Activated CD8-positive, alpha-beta memory T cell treated with anti-CD3 and anti-CD28 coated beads, Interleukin-2, amount 10 ng/mL, durations not matched to agents 7 days and 5 days (primary cell): ENCODE measurements at places on chromosomes 5 and 9.

GRCh38 chr9:106963684-106964083 lies 100.7 kb downstream of the ZNF462 start:
- no peak for DNase-seq

- DNase-seq: no peak
Measured at GRCh38 chr9:121253821-121254501, 14.0 kb upstream of the GSN start.

- DNase-seq: no peak
Measured at GRCh38 chr5:103411711-103412110, 150.9 kb downstream of the NUDT12 start.

GRCh38 chr9:115891929-115892328 lies 261.7 kb upstream of the PAPPA start:
- DNase-seq: no peak

DNA sequence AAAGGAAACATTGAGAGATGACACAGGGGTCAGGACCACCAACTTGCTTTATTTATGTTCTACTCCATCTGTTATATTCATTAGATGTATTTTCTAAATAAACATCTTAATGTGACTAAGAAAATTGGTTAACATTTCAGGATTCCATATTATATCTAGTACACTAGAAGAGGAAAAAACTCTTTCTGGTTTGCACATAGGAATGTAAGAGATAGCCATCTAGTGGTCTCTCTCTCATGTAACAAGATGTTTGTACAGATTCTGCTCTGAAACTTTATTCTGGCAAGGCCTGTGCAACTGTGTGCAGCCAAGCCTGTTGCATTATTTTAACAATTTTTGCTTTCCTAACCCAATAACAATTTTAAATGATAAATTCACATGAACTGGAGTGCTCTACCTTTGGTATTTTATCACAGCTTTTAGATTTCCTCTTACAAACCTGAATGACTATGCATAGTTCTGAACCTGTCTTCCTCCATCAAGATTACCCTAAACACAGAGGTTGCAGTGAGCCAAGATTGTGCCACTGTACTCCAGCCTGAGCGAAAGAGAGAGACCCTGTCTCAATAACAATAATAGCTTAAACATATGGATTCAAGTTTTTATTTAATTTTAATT lies 148.2 kb downstream of the GIN1 start:
- no peak for DNase-seq

DNA sequence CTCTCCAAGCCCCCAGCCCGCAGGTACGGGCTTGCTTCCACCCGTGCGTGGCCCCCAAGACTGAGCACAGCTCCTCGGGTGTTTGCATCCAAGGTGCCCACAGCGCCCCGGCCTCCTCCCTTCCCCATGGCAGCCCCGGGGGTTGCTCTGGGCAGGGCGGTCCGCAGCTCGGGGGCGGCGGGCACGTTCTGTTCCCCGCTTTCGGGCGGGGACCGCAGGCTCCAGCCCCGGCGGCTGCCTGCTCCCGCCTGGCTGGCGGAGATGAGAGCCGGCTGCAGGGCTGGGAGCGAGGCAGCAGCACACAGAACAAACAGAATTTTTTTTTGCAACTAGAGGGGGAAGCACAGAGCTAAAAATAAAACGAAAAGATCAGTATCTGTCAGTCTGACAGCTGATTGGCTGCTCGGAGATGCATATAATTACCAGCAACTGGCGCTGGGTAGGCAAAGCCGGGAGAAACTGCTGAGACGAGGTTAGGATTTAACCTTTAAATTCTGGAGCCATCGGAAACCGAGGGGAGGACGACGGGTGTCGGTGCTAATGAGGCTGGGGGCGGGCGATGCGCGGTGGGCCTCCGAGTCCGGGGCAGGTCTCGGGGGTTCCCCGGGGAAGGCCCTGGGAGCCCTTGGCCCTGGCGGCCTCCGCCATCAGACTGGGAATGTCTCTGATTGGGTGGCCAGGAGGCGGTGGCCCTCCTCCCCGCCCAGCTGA lies 142.7 kb upstream of the IER5L start:
- DNase-seq: peak; percentile 60

GRCh38 chr9:70679845-70680244 lies 265.4 kb upstream of the KLF9 start:
- no peak for DNase-seq

- DNase-seq: no peak
Measured at GRCh38 chr5:178396796-178397720, 164.5 kb upstream of the PHYKPL start.

DNA sequence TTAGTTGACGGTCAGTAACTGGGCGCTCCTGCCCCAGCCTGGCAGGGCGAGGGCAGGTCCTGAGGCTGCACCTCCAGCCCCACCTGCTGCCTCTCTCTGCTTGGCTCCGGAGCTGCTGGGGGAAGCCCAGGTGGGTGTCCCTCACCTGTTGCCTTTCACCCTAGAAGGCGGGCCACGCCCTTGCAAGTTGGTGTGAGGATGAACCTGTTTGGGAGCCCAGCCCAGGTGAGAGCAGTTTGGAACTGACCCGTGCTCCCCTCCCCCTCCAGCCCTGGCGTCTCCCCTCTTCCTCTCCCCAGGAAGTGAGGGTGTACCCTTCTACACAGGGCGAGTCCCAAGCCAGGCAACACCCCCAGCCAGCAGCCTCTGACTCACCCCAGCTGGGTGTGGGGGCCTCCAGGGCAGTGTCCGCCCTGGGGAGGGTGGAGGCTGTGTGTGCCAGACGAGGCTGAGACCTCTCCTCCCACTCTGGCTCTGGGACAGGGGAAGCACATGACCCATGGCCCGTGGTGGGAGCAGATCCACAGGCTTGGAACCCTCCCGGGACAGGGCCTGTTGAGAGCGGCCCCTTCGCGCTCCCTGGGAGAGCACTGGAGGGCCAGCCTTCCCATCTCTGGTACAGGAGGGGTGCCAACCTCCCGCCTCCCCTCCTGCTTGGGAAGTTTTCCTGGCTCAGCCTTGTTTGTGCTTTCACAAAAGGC lies 10.4 kb downstream of the LRRC8A start:
- peak; percentile 47 for DNase-seq

- DNase-seq: peak; percentile 50
Measured at GRCh38 chr9:111992523-111992922, 95.9 kb downstream of the UGCG start.

DNA sequence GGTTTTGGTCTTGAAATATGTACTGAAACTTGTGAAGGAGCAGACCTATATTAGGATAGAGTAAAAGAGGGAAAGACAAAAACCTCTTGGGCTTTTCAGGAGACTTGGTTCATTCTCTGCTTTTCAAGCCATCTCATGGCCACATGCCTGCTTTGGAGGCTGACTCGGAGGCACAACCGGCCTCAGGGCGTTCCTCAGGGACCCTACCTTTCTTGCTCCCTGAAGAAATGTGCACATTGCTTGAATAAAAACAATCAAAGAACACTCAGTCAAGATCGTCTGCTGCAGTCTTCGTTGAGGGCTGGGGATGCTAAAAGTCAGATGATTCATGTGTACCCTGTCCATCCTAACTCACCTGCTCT lies 994 bp downstream of the IRGM start:
- DNase-seq: no peak

DNA sequence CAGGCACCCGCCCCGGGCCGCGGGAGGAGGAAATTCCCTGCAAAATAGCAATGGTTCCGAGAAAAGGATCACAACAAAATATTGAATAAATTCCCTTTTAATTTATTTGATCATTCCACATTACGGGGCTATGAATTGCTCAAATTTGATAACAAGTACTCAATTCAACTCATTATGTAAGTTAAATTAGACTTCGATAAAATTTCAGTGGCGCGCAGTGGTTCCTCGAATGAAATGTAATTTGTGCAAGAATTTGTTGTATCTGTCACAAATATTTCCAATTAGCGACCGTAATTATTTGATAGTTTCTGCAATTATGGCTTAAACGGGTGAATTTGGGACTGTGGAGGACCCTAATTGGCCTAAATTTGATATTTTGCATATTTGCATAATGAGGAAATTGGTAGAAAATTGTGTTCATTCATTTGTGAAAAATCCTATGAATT lies 76.0 kb upstream of the TBCA start:
- DNase-seq: no peak

DNA sequence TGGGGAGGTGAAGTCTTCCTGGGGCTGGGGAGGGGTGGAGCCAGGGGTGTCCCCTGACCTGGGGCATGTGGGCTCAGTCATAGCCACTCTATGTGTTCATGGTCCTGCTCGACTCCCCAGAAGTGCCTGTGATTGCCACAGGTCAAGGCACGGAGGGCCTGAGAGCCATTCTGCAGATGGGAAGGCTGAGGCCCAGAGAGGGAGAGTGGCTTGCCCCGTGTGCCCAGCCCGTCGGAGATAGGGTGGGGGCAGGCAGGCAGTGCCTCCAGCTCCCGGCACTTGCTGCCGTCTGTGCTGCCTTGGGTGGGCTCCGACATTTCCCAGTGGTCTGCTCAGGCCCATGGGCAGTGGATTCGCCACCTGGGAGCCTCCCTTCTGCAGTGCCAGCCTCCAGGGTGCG lies 74.0 kb downstream of the RXRA start:
- no peak for DNase-seq

GRCh38 chr5:1137567-1138444 lies 25.9 kb upstream of the SLC12A7 start:
- no peak for DNase-seq

DNA sequence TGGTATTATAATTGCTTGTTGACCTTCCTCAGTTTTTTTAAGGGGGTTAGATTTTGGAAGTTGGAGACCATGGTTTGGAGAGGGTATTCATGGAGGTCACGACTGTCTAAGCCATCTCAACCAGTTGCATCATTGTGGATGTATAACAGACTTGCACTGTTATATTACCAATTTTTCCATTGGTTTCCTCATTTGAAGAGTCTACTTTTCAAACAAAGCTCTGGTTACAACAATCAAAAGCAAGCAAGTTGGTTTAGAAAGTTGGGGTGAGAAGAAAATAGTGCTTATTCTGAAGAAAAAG lies 103.3 kb downstream of the RPS23 start:
- DNase-seq: no peak

- no peak for DNase-seq
Measured at GRCh38 chr9:115327436-115328122, 209.6 kb upstream of the TNC start.

GRCh38 chr9:17064558-17064957 lies 70.3 kb upstream of the CNTLN start:
- no peak for DNase-seq

GRCh38 chr9:34987160-34987901 lies 2.2 kb upstream of the DNAJB5 start:
- DNase-seq: no peak

GRCh38 chr9:91500509-91501014 lies 76.9 kb upstream of the NFIL3 start:
- peak; percentile 55 for DNase-seq

DNA sequence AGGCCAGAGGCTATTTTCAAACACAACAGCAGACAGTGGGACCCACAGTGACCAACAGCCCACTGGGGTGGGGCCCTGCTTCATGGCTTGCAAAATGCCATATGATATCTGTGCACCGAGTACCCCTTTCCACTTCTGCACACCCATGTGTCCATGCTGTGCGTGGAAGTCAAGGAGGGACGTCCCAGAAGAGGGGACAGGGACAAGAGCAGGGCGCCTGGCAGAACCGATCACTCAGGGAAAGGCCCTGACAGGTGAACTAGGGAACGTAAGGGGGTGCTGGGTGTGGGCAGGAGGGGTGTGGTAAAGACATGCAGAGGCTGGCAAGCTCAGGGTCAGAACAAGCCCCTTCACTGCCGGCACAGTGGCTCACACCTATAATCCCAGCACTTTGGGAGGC lies 7.6 kb upstream of the TTLL11 start:
- DNase-seq: no peak

- DNase-seq: no peak
Measured at GRCh38 chr5:8861764-8862163, 684.1 kb downstream of the SEMA5A start.

DNA sequence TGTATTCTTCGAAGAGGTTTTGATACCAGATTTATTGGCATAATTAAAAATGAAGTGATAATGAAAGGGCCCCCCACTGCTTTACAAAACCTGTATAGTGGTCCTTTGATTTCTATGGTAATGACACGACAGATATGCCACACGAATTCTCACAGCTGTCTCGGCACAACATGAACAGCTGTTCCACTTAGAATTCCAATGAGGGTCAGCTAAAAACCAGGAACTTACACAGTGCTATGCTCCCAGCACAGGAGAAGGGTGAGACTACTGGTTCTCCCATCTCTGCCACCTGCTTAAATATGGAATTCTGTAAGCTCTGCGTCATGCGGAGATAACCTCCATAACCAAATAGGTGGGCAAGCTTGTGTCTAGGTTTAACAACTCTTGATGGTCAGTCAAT lies 183.0 kb upstream of the EFNA5 start:
- DNase-seq: no peak

DNA sequence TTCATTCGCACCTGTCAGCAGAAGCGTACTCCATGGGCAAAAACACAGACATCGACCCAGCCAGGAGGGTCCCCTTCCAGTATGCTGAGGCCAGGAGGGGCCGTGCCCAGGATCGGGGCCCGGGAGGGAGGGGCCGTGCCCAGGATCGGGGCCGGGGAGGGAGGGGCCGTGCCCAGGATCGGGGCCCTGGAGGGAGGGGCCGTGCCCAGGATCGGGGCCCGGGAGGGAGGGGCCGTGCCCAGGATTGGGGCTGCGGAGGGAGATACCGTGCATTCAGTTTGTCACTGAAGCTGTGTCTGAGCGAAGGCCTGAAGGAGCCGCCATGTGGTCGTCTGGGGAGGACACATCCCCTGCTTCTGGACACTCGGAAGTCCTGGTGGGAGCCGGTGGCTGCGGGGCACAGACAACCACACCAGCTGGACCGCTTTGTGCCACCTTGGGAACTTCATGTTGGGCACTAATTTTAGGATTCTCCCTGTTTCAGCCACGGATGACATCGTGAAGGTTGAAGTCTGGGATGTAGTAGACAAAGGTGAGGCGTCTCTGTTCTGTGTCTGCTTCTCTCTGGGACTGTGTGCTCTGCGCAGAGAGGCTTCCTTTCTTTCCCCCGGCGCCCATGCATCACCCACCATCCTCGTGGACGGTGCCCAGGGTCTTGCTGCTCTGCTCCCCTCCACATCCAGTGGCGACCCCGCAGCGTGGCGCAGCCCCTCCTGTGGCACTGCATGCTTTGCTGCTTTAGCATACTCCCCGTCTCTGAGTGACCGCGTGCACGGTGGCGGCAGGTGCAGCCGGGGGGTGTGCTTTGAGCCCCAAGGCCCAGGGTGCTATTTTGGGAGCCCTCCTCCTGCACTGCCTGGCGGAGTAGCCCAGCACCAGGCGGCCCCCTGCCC lies 16.7 kb upstream of the AJM1 start:
- no peak for DNase-seq

DNA sequence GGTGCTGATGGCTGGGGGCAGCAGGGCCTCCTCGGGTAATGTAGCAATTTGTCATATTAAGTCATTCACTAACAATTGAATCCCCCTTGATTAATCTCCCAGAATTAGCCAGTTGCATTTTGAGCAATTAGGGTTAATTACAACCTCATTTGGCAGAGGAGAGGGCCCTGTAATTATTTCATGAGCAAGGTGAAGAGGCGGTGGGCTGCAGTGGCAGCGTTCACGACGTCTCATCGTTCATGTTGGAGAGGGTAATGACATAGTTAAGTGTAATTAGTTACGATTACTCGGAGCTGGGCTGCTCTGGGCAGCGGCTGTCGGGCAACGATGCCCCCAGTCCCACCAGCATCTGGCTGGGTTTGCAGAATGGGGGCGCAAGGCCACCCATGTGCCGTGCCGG lies 46.0 kb downstream of the NEK6 start:
- DNase-seq: no peak
